ENCODE measurements at places on chromosomes 12 and 14. TPM values are rescaled to one million over a fixed set of nuclear protein-coding genes. Genes with fewer than 3 reads are reported as not detected.

HOXC6 gene
- polyA plus RNA-seq = not detected

CLEC6A gene
- not detected for polyA plus RNA-seq

TAS2R14 gene
- 0.81 TPM for polyA plus RNA-seq

NDRG2 gene
- 10.9 TPM for polyA plus RNA-seq

GALNT16 gene
- polyA plus RNA-seq = not detected

DNA sequence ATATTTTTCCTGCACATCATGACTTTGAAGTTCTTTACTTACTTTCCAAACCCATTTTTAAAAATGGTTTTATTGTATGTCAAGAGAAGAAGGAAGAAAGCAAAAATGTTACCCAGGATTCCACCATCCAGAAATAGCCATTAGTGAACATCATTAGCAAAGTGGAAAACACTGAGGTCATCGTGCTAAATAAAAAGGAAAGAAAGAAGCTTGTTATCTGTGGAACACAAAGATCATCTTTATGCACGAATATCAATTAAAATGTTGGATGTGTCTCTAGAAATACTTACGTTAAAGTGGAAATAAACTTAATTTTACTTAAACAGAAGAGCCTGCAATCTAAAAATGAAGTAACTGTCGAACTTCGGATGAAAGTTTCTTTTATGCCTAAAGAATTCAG is 27.3 kb downstream of the SFSWAP start:
- DNase-seq = no peak

DNA sequence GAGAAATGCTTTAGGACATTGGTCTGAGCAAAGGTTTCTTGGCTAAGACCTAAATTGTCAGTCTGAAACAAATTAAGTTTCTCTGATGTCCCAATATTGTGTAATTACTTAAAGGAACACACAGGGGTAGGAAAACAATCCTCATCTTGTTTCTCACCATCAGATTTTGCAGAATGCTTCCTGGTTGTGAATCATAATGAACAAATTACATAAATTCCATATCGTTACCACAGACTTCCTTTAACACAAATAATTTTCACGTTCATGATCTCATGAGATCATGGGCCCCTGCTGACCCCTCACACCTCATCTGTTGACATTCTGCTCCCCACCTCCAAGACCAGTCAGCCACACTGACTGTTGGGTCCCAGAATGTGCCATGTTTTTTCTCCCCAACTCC is 194.1 kb downstream of the MON2 start:
- DNase-seq = no peak

DNA sequence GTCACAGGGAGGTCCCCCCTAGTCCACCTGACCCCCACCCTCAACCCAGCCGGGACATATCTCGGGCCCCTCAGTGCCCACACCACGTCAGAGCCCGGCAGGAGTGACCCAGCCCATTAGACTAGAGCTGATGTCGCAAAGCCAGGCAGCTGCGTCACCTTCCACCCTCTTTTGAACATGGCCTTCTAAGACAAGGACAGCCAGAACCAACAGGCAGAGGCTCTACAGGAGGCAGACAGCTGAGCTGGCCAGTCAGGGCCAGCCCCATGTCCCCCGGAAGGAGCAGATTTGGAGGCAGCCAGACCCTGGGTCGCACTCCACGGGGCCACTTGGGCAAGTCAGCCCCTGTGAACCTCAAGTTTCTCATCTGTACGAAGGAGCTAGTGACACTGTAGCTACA is 44.1 kb downstream of the SCARB1 start:
- DNase-seq = no peak

DNA sequence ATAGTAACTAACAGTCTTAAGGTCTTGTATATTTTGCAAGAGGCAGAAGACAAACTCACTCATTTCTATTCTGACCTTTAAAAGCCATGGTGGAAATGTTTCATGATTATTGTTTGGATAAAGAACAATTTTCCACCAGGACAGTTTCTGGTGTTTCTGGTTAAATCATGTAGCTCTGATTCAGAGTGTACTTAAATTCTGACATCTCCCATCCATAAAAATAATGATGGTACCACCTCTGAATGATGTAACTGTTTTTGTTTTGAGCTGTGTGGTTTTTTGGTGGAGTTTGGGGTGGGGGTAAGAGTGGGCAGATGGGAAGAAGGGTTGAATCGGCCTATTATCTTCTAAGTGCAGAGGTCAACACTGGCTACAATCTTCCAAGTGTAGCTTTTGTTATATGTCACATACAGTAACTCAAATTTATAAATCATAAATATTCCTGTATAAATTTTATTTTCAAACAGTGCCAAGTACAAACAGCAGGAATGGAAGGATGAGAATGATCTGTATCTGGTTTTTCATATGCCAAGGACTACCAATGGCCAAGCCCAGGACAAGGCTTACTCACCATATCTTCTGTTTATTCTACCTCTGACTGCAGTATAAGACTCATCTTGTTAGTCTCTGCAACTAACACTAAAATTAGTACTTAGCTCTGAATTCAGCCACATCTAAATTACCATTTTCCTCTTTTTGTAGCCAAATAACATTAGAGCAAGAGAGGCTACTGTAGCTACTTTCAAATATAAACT is 108.7 kb downstream of the BCAT1 start:
- no peak for DNase-seq

DNA sequence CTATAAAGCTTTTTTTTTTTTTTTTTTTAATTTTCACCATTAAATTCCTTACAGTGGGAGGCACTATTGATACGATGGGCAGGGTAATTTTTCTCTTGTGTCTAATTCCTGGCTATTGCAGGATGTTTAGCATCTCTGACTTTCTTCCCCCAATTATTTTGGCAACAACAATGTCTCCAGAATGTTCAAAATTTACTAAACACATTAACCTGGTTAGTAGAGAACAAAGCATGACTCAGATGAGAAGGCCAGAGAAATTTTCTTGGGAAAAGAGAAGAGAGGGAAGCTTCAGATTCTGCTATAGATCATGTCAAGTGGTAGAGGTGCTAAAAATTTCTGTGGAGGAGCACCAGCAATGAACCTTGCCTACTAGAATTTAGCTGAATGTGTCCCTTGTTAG is 171.5 kb upstream of the PRICKLE1 start:
- DNase-seq = no peak

GRCh38 chr12:65220761-65221160 is 51.4 kb downstream of the LEMD3 start:
- DNase-seq = no peak

DNA sequence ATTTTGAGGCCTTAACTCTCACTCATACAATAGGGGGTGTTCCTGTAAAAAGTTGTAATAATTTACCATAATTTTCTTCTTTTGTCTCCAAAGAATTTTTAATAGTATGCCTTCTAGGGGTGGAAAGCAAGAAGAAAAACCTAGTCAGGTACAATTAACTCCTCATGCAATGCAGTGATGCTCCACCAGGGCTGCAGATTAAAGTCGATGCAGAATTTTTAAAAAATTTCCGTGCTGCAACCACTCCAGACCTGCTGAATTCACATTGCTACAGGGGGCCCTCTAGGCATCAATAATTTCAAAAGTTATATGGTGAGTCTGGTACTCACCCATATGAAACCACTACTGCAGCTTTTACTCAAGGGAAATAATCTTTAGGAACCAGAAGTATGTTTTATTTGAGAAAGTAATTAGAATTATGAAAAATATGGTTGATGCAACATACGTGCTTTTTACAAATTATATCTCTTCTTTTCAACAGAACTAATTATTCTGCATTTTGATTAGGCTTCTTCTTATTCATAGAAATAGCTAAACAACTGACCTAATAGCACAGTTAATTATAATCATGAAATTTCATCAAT is 353.2 kb downstream of the BCAT1 start:
- no peak for DNase-seq

DNA sequence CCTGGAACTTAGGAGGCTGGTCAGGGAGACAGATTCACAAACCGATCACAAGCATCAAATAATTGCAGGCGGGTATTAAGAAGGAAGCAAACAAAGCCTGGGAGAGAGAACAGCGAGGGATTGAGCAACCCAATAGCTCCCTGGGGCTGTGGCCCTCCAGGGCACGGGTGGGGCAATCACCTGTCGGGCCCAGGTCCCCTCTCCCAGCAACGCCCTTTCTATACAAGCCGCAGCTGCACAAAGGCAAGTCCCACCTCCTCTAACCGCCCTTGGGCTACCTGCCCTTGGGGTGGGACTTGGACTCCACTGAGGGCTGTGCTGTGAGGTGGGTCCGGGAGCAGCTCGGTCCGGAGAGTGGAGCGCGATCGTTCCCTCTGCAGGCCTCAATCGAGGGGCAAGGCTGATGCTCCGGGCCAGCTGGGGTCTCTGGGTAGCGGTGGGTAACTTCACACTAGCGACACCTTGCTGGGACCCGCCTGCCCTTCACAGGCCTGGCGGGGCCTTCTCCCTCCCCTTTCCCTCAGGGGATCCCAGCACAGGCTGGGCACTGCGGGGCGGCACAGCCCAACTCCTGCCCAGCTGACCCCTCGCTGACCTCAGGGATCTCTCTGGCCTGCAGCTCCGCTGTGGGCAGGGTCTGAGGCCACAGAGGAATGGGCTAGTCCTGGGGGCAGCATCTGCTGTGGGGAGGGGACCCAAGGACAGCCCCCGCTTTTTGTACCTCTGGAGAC is 8.0 kb downstream of the PHB2 start:
- no peak for DNase-seq
